ENCODE measurements at places on chromosomes 4 and X.
A peak's percentile ranks its signal among the peaks of the same experiment; 100 is the strongest.

- DNase-seq, result peak; percentile 15
These were observed 57.3 kb upstream of the AP1S2 start for GRCh38 chrX:15911734-15912550.

DNA sequence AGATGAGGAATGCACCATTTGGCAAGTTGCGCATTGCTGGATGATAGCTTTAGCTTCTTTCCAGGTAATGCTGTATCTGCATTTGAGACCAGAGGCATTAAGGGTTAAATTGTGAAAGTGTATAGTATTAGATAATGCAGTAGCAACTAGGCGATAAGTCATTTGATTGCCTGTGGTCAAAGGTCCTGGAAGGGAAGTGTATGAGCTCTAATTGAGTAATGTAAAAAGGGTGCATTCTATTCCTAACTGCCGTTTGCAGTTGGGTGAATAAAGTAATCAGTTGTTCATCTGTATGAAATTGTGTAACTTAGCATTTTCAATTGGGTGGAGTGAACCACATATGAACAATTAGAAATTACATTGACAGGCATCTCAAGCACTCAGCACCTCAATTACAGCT is 54.5 kb upstream of the WDR1 start:
- no peak for DNase-seq

- DNase-seq, result peak; percentile 59
These were observed 206.1 kb downstream of the SLC39A8 start for GRCh38 chr4:102139132-102139573.

GRCh38 chr4:99968330-99968729 is 18.3 kb upstream of the H2AZ1 start:
- peak; percentile 87 for DNase-seq

DNA sequence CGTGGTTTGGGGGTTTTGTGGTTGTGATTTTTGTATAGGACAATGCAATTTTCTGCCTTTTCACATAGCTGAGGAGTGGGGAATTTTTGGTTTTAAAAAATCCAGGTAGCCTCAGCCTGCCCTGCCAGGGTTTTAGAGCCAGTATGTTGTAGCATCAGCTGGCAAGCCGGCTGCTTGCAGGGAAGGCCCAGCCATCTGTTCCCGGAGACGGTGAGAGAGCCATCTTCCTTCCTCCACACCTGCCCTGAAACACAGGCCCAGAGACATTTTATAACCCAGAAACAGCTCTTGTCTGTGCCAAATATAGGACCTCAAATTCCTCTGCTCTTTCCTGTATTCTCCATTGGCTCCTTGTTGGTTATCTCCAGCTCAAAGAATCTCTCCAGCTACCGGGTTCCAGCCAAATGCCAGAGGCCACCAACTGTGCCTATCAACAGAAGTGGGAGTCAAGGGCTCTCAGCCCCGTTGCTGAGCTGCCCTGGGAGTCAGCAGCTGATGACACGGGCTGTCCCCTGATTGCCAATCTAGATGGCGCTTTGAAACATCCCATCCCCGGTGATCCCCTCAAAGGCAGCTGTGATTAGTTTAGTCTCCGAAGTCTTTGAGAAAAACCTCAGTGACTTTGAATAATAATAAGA is 595.2 kb downstream of the MID1IP1 start:
- no peak for DNase-seq

DNA sequence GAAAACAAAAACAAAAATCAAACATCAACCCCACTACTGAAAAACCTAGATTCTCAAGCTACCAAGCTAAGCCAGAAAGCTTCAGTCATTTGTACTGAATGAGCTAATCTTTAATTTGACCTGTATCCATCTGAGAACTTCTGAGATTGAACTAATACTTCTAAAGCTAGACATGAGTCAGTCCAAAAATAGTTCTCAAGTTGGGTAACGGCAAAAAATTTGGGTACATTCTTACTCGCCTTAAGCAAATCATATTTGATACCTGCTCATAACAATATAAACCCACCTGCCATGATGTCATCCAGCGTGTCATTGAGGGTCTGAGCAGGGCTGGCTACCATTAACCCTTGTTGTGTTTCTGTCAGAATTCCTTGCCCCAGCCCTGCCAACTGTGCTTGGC is 69.7 kb upstream of the COX18 start:
- no peak for DNase-seq

DNA sequence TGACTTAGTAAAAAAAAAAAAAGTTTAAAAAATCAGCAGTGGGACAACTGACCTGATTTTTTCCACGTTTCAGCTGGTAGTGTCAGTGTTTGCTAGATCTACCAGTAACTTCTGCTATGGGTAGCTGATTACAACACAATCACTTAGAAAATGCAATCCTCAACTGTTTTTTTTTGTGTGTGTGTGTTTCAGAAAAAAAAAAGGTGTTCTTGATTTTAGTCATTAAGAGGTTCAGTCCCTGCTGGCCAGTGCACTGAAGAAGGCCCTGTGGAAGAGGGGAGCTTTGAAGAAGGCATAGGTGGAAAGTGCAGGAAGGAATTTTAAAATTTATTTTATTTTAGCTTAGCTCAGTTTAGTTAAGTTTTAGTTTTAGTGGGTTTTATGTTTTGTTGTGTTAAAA is 46.9 kb downstream of the SH2D1A start:
- no peak for DNase-seq

GRCh38 chrX:25131055-25131454 is 115.3 kb upstream of the ARX start:
- peak; percentile 1 for DNase-seq

- no peak for DNase-seq
These were observed 131.9 kb downstream of the TBC1D19 start for GRCh38 chr4:26715636-26716242.

GRCh38 chr4:183149616-183150539 is 50.8 kb downstream of the WWC2 start:
- no peak for DNase-seq

GRCh38 chr4:155592938-155593297 is 73.7 kb upstream of the GUCY1A1 start:
- no peak for DNase-seq

DNA sequence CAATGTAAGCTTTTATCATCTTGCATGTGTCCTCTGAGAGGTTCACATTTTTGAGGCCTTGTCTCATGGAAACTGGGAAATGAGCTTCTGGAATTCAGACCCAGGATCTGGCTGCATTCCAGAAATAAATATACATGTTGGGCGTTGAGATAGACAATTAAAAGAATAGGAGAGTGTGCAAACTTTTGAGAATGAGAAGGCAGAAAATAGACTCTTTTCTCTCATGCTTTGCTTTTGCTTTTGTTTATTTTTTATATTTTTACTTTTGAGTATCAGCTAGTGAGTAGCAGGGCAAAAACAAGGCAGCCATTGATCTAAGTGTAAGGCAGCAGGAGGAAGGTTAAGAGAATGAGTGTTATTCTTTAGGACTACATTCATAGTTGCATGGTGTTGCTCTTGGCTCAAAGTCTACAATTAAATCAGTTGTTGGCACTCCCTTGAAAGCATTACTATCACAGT is 12.4 kb downstream of the SHROOM3 start:
- DNase-seq, result peak; percentile 82

DNA sequence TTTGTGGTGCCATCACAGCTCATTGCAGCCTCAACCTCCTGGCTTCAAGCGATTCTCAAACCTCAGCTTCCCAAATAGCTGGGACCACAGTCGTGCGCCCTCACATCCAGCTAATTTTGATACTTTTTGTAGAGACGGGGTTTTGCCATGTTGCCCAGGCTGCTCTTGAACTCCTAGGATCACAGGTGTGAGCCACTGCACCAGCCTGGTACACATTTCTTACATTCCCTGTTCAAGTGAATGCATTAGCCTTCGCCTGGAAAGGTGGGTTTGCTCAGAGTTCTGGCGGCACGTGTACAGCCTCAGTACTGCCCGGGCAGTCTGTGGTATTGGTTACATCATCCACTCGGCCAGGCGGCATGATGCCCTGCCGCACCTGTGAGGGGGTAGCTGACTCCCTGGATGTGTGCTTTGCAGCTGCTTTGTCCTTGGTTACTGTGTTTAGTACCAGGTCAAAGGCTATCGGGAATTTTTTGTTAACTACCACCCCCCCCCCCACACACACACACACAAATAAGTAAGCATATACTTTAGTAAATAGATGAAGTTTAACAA is 57.1 kb downstream of the TNIP2 start:
- no peak for DNase-seq

DNA sequence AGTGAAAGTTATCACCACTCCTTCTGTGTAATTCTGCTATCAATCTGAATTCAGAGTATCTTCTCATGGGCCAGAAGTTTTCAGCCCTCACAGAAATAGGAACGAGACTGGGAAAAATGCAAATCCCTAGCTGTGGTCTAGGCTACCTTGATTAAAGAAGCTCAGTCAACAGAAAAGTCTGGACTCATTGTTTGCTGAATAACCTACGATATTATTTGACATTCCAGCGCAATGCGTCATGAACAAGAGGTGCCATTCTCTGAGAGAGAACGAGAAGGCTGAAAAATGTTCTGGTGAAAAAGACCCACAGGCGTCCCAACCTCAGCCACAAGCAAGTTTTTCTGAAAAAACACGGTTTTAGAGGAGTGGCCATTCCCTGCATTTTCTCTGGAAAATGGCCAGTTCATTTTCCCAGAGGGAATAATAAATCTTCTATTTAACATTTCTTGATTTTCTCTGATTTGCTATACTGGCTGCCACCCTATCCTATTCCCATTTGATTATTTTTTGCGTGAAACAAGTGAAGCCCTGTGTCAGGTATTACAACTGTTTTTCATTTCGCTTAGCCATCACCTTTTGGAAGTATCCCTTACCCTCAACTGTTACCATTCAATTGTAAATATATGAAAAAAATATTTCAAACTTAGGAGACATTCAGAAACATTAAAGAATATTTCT is 1117.6 kb upstream of the PRKX start:
- no peak for DNase-seq

GRCh38 chrX:134761788-134762187 is 103.5 kb upstream of the PLAC1 start:
- DNase-seq, result peak; percentile 18

- DNase-seq, result peak; percentile 42
These were observed 13.8 kb downstream of the TLR10 start for GRCh38 chr4:38768968-38769394.

DNA sequence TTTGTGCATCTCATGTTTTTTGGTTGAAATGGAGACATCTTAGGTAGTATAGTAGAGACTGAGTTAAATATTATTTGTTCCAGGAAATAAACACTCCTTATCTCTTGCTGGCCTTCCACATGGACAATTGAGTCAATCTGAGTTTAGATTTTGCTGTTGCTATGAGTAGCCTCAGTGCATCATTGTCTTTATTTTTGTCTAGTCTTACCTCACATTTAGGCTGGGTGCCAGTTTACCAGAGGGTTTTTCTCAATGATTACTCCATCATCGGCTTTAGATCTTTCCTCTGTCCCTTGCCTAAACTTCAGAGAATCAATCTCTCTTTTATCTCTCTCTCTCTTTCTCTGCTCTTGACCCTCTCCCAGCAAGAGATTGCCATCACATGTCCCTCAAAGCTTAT is 73.6 kb downstream of the GABRB1 start:
- no peak for DNase-seq

- DNase-seq, result no peak
These were observed 380 bp downstream of the SLC34A2 start for GRCh38 chr4:25656031-25656430.

DNA sequence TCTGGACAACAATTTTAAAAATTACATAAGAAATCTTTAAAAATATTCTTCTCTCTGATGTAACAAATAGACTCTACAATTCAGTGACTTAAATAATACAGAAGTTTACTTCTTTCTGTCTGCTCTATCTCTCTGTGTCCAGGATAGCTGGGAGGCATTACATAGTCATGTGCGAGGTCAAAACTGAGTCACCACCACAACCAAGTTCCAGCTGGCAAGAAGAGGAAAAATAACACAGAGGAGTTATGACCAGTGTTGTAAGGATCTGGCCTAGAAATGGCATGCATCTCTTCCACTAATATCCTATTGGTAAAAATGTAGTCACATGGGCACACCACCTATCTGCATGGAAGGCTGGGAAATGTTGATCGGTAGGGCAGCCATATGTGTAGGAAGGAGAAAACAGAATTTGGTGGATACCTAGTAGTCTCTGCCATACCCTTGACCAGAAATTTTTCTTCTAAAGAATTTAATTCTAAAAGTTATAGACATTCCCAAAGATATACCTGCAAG is 39.4 kb upstream of the WDFY3 start:
- peak; percentile 72 for DNase-seq

DNA sequence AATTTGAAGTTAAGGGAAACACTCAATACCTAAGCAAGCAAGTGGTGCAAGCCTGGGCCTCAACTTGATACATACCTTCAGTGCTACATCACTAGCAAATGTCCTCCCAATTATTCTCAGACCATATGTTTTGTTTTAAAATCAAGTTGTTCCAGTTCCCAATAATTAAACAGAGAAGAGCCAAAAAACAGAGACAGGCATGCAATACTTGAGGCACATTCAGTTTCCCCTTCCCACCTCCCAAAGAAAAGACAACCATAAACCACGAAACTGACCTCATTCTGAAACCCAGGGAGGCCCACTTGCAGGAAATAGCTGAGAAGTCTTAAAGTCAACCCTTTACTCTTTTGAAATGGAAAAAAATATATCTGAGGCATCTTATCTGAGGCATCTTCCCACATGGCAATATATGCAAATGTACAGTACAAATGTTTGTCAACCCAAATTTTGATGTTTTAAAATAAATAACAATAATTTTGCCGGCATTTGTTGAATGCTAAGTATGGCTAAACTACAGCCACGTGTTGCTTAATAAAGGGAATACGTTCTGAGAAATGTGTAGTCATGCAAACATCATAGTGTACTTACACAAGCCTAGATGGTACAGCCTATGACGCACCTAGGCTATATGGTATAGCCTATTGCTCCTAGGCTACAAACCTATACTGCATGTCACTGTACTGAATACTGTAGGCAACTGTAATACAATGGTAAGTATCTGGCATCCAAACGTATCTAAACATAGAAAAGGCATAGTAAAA is 147.5 kb downstream of the TSPAN5 start:
- DNase-seq, result peak; percentile 97

- DNase-seq, result peak; percentile 36
These were observed 245.9 kb downstream of the IDS start for GRCh38 chrX:149259241-149259640.

GRCh38 chr4:80839792-80840191 is 190.7 kb upstream of the BMP3 start:
- DNase-seq, result no peak

DNA sequence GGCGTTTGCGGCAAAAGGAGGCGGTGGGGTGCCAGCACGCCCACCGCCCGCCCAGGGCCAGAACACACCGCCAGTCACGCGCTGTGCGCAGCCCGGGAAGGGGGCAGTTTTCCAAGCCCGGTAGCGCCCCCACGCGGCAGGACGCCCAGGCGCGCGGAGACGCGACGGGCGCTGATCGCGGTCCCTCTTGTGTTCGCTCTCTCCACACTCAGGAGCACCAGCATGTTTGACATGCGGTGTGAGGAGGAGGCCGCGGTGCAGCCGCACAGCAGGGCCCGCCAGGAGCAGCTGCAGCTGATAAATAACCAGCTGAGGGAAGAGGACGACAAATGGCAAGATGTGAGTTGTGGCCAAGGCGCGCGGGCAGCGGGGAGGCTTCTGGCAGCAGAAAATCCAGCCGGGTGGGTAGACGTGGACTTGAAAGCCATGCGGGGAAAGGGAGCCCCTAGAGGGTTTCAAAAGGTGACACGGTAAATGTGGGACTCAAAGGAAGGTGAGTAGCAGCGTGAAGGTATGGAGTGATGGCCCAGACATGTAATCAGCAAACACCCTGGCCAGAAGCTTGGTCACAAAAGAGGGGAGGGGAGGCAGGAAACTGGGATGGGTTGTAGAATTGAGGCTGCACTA is 104.1 kb downstream of the PHOX2B start:
- DNase-seq, result peak; percentile 48

- DNase-seq, result peak; percentile 91
These were observed 32.3 kb downstream of the ADGRA3 start for GRCh38 chr4:22483551-22483981.

Measured in fibroblast of skin of right biceps (primary cell).